Umbilical cord (tissue), 2 donors: ENCODE measurements at places on chromosomes 16 and 17.
A peak's percentile ranks its signal among the peaks of the same experiment; 100 is the strongest.

- no peak for DNase-seq
Measured at GRCh38 chr16:87535855-87536794, 43.3 kb upstream of the ZCCHC14 start.

- no peak for DNase-seq
Measured at GRCh38 chr17:15648386-15648785, 28.9 kb upstream of the FBXW10B start.

- peak; percentile 48 for DNase-seq
Measured at GRCh38 chr16:55257966-55258613, 65.9 kb upstream of the IRX6 start.

DNA sequence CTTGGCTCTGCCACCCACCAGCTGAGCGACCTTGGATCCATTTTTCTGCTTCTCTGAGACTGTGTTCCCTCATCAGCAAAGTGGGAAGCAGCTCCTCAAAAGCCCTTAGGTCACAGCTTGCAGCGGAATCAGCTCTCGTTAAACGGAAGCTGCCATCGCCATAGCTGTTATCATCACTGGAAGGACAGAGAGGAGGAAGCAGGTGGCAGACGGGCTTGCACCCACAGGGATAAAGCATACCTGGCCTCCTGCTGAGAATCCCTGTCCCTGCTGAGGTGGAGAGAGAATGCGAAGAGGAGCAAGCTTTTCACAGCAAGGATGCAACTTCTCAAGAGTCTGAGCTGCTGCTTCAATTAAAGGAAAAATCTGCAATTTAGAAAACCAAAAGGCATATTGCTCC is 106.6 kb downstream of the CLEC16A start:
- no peak for DNase-seq

DNA sequence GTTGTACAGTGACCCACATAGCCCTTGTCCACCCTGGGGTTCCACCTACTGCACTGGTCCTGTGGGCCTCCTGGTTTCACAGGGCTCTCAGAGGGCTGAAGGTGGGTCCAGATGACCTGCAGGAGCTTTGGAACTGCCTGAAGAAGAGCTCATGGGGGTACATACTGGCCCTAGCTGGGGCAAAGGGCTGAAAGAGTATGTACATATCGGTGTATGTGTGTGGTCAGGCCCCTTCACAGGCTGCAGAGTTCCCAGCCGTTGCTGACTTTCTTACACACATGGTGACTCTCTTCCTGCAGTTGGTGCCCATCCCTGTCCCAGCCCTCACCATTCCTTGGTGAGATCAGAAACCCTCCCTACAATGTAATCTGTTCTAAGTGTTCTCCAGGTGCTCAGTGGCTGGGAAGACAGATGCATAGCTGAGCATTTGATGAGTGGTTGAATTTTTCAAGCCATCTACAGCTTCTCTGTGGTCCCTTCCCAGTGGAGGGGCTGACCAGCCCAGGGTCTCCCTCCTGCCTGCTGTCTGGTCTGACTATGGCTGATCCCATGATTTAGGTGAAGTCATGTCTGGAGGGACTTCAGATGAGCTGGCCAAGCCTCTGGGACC is 2.4 kb upstream of the NFATC3 start:
- no peak for DNase-seq

DNA sequence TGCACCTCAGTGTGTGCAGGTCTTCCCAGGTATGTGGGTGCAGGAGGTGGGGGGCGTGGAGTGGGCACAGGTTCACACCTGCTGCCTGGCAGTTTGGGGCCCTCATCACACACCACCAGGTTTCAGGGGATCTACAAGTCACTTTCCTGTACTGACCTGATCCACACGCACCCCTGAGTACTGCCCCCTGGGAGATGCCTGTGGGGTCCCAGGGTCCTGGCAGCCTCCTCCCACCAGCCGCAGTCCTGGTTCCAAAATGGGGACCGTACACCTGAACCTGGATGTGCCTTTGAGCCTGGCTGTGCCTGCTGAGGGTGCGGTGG is 25.9 kb downstream of the RNF213 start:
- DNase-seq, result no peak
